ENCODE measurements at places on chromosomes 7 and 10.

GRCh38 chr7:131629217-131629882 is 72.9 kb upstream of the PODXL start:
- peak; percentile 64 for DNase-seq

DNA sequence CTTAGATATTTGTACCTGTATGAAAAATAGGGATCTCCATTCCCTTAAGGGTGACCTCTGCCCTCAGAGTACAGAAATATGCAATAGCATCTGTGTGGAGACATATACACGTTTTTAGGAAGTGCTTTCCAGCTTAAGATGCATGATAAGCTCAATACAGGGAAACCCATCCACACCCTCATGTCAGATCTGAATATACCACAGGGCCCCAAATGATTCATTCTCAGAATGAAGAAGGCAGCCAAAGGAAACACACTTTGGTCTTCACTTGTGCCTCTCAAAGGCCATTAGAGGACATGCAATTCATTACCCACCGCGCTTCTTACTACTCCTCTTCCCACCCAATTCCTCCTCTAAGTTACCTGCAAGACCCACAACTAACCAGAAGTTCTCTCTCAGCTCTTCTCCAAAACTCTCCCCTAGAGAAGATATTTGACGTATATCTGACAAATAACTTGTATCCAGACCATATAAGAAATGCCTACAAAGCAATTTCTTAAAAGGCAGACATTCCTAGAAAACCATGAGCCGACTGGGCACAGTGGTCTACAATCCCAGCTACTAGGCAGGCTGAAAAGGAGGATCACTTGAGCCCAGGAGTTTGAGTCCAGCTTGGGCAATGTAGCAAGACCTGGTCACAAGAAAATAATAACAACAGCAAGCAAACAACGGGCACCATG is 103.0 kb downstream of the OAT start:
- no peak for DNase-seq

GRCh38 chr10:74056050-74056818 is 58.3 kb downstream of the VCL start:
- DNase-seq: peak; percentile 72

DNA sequence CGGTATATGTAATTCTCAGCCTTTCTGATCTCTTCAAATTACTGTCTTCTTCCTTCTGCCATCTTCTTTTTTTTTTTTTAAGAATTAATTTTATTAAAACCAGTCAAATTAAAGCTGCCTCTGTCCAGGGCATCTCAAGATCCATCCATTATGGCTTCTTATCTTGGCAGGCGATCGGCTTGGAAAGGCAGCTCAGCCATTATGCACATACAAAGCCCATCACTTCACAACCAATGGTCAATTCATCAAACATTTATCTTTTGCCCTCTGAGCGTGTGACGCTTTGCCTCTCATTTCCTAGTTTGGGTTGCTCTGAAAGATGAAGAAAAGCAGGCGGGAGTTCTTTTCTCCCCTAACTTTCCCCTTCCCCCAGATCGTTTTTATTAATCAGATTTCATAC is 591.6 kb downstream of the LRMDA start:
- no peak for DNase-seq

- no peak for DNase-seq
Observed at GRCh38 chr10:72349438-72349837, 5.3 kb downstream of the DNAJB12 start.

GRCh38 chr10:122142641-122143237 is 128.4 kb upstream of the BTBD16 start:
- no peak for DNase-seq

GRCh38 chr7:261341-262250 is 28.4 kb upstream of the FOXL3 start:
- DNase-seq: no peak

DNA sequence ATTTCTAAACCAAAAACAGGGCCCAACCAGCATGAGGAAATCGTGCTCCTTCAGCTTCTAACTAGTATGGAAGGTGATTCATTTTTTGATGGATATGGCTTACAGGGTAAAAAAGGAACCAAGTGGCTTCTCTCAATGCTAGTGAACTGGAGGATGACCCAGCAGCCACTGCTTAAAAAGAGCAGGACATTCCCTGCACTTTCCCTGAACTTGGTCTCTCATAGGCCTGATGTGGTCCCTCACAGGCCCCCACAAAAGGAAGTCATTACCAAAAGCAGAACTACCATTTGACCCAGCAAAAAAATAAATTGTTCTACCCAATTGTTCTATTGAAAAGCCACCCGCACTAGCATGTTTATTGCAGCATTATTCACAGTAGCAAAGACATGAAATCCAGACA is 188.8 kb downstream of the CALN1 start:
- DNase-seq: no peak

DNA sequence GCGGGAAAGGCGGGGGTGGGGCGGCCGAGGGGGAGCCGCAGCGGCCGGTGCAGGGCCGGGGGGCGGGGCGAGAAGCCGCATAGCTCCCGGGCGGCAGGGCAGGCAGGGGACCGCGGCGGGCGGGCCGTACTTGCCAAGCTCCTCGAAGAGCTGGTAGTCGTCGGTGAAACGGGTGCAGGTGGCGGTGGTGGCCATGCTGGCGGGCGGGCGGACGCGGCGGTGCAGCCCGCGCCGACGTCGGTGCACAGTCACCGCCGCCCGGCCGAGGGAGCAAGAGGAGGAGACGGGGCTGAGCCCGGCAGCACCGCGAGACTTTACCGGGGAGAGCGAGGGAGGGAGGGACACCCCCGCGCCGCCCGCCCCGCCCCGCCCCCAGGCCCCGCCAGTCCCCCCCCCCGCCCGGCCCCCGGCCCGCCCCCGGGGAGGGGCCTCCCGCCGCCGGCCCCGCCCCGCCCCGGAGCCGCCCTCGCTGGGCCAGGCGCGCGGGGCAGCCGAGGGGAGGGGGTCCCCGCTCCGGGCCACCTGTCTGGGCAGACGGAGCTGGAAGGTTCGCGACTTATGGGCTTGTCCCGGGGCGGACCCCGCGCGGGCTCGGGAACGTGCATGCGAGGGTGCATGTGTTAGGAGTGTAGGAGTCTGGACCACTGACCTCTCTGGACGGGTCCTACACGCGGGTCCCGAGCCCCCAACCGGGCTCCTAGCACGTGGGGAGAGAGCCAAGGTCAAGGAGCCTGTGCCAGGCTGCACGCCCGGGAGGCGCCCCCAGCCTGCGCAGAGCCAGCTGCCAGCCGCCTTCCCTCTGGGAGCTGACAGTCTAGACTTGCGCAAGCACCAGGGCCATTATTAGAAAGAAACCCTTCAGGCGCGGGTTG is at the start of gene CAMK2G:
Gene CAMK2G (minus strand): TSS at position 289 of the 872 bp plus-strand sequence. CDS start 94 bp downstream, at position 195.
- DNase-seq: peak; percentile 87

- DNase-seq: no peak
Observed at GRCh38 chr10:56895306-56895705, 534.2 kb upstream of the ZWINT start.

GRCh38 chr10:128708182-128708581 is 582.0 kb upstream of the MKI67 start:
- DNase-seq: no peak

DNA sequence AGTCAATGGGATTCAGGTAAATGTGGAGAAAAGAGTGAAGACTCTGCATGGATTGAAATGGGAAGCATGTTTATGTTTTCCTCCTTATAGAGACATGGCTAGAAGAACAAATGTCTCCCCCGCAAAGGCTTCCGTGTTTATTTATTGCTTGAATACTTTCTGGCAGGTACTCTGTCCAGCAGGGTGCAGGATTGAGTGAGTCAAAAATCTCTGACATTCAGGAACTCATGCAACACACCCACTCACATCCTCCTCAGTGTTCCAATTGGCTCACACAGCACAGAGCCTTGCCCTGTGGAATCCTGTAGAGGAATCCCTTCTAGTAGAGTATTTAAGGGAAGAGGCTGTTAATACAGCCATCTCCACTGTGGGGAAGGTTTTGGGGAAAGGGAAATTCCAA is 290.3 kb upstream of the VWC2 start:
- no peak for DNase-seq

GRCh38 chr10:78947226-78947625 is 121.5 kb upstream of the ZMIZ1 start:
- no peak for DNase-seq

DNA sequence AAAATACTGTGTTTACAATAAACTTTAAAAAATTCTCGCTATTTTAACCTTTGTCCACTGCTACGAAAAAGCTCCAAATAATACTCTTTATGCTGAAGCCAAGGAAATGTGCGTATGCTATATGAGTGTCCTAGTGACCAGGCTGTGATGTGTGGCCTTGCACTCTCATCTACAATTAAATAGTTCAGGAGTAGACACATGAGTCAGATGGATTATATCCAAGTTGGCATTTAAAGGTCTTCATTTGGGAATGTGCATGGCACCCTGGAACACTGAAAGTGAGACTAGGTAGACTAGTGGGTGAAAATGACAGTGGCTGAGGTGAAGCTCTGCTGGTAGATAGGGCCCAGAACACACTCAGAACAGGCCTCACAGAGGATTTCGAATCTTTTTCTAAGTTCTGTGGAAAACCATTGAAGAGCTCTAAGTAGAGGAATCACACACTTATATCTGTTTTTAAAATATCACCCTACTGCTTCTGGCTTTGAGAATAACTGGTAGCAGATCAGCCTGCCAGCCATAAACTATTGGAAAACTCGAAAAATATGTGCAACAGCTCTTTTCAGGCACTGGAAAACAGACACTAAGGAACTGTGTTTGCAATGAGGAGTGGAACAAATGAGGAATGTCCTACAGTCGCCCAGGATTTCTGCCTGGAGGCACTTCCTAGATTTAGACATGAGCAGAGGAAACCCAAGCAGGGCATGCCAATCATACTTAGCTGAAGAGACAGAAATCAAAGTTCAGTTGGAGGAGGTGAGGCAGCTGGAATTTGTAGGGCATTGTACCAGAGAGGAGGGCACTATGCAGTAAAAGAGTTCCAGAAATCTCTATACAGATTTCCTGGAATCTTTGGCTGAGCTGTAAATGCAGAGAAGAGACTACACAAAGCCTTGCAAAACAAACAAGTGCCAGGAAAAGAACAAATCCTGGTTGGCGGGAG is 603.8 kb upstream of the LRRTM3 start:
- DNase-seq: peak; percentile 17

DNA sequence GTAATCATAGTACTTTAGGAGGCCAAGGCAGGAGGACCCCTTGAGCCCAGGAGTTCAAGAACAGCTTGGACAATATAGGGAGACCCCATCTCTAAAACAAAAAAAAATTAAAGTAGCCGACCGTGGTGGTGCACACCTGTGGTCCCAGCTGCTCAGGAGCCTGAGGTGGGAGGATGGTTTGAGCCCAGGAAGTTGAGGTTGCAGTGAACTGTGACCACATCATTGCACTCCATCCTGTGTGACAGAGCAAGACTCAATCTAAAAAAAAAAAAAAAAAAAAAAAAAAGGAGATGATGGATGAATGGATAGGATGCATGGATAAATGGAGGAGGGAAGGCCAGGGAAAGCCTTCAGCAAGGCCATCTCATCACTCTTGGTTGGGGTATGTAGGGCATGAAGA is 33.4 kb upstream of the BMPR1A start:
- DNase-seq: no peak

DNA sequence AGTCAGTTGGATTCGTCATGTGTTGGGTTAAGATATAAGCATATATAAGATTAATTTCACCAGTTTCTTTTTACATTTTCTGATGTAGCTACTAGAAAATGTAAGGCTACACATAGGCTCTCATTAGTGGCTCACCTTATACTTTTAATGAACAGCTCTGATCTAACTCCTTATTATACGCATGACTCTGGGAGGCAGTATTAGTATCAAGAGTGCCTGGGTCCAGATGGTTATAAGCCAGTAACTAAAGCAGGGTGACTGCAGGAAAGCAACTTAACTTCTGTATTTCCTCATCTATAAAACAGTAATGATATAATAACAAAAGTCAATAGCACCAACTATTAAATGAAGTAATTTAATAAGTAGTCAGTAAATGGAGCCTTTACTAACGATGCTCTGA is 1.4 kb upstream of the ELMO1 start:
- DNase-seq: no peak

DNA sequence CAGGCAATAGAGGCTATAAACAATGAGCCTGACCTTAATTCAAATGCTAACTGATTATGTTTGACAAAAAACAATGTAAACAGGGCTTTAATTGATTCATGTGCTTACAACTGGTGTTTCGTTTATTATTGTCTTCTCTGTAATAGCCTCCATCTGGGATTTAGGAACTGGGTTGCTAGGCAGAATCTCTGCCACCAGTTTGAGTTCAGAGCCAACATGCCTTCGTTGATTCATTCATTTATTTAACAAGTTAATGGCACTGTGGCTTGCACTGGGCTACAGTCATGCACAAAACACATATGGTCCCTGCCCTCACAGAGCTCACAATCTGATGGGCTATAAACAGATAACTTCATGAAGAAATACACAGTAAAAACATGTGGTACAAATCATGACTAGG is 19.6 kb upstream of the CDHR3 start:
- no peak for DNase-seq

- no peak for DNase-seq
Observed at GRCh38 chr10:124075231-124075955, 18.0 kb downstream of the CHST15 start.

- no peak for DNase-seq
Observed at GRCh38 chr7:158125091-158125490, 462.5 kb downstream of the PTPRN2 start.

- DNase-seq: no peak
Observed at GRCh38 chr7:127760436-127761031, 108.5 kb downstream of the SND1 start.

- DNase-seq: no peak
Observed at GRCh38 chr7:140519007-140519399, 39.7 kb upstream of the MKRN1 start.

- no peak for DNase-seq
Observed at GRCh38 chr7:142153400-142153799, 41.9 kb downstream of the MGAM2 start.

DNA sequence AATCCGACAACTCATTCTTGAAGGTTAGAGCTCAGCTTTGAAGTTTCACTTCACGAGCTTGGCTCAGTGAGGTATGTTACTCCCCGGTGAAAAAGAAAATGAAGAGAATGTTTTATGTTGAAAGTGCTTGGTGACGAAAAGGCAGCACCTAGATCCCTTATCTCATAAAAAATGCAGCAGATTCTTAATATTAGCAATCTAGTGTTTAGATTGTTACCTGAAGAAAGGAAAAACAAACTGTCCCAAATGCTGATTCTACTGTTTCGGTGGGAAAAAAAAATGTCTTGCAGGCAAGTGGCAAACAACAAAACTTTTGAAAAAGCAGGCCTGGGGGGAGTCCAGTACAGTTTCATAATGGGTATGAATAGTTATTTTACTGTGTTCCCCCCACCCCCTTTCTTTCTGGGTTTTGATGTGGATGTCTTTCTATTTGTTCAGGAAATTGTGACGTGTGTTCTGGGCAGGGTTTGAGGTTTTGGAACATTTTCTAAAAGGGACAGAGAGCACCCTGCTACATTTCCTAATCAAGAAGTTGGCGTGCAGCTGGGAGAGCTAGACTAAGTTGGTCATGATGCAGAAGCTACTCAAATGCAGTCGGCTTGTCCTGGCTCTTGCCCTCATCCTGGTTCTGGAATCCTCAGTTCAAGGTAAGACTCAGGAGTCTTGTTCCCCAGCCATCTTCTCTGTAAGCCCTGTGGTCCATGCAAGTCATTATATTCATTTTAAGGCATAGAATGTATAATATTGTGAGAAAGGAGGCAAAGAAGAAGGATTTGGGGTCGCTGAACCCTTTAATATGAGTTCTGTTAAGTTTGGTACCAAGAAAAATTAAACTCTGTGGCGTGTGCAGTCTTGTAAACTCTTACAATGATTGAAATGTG is at the start of gene SRGN:
Gene SRGN (plus strand): TSS at position 514 of the 881 bp plus-strand sequence. CDS start 55 bp downstream, at position 569.
- DNase-seq: peak; percentile 68
